ENCODE measurements at places on chromosomes 12 and 14.

GRCh38 chr14:91228112-91229004 is 16.1 kb downstream of the GPR68 start:
- DNase-seq, result peak; percentile 85

DNA sequence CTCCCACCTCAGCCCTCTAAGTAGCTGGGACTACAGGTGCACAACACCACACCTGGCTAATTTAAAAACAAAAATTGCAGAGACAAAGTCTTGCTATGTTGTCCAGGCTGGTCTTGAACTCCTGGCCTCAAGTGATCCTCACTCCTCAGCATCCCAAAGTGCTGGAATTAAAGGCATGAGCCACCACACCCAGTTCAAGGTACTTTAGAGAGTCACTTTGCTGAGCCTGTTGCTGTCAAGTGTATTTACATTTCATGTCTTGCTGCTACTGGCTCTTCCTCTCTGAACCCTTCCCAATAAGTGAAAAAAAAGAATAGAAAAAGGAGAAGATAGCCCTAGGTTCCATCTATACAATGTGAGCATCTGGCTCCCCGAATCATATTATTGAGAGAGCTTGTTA is 38.4 kb downstream of the SLCO1A2 start:
- no peak for DNase-seq

- DNase-seq, result no peak
Measured at GRCh38 chr12:118373616-118374015, 909 bp upstream of the TAOK3 start.

- no peak for DNase-seq
Measured at GRCh38 chr12:94815958-94816357, 165.6 kb upstream of the TMCC3 start.

GRCh38 chr12:57420482-57420881 is 10.4 kb downstream of the R3HDM2 start:
- no peak for DNase-seq

Data from stimulated activated CD8-positive, alpha-beta memory T cell treated with anti-CD3 and anti-CD28 coated beads, Interleukin-15, amount 100 ng/mL, for 48 hours (primary cell).